ENCODE measurements at places on chromosomes 11 and 22.

DNA sequence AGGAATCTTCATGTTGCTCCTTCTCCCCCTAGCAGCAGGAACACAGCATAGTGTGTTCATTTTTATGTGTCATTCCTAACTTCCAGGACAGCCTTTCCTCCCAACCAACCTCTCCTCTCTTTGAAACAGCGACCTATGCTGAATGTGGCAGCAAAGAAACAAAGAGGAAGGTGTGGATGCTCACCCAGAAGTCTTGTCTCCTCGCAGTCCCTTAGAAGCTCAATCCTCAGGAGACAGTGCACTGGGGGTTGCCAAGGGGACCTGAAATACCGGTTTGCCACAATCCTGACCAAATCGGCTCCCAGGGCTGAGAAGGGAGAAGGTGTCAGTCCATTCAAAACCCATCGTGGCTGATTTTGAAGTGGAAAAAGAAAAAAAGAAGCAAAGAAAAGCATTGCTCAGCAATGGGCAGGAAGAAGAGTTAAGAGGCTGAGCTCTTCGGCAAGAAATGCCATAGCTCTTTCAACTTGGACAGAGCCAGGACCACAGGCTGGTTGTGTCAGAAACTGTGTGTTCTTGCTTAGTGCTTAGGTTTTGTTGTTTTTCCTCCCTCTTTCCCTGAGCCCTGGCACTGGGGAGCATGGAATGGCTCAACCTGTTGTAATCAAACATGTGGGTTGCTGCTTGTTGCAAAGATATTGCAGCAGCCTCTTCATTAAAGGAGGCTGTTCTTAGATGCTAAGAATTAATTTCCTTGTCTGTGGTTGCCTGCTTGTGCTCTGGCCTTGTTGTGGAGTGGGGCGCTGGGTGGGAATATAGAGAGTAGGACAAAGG, 30.4 kb upstream of the TENM4 start:
- no peak for DNase-seq

DNA sequence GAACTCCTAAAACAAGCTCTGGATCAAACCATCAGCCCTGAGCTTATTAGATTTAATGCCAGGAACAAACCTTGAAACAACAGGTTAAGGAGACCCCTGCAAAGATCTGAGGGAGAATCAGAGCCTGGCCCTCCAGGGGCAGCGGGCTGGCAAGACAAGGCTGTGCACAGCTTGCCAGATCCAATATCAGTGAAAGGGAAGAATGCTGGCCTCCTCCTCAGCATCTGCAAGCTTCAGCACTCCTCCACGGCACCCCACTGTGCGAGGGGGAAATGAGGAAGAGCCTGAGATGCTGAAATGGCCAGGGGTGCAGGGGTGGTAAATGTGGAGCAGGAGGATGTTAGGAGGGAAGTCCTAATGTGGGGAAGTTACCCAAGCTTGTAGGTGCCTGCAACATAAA, 167.0 kb downstream of the TENM4 start:
- no peak for DNase-seq

- DNase-seq = no peak
Observed at GRCh38 chr11:67420147-67420645, 4.7 kb downstream of the CARNS1 start.

GRCh38 chr11:12623869-12624268, 50.4 kb upstream of the TEAD1 start:
- DNase-seq = no peak

GRCh38 chr11:71206186-71206585, 46.2 kb downstream of the SHANK2 start:
- DNase-seq = no peak

- no peak for DNase-seq
Observed at GRCh38 chr22:22943521-22944267, 56.1 kb downstream of the IGLL5 start.

GRCh38 chr11:68890490-68891231, 13.0 kb downstream of the MRPL21 start:
- DNase-seq = no peak

- DNase-seq = no peak
Observed at GRCh38 chr11:3732671-3733436, 61.7 kb upstream of the CHRNA10 start.

DNA sequence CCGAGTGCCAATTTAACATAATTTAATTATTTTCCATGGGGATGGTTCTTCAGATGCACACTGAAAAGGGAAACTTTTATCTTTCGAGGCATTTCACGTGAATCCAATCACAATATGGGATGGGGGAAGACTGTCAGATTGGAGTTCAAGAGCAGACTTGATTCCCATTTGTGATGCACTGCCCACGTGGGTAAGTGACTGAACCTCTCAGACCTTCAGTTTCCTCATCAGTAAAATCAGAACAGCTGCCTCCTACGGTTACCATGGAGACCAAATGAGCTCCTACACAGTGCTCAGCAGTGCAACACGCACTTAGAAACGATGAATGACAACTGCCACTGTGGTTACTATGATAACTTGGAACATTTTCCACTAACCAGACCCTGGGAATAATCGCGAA, 21.7 kb downstream of the KIAA0930 start:
- DNase-seq = no peak

- no peak for DNase-seq
Observed at GRCh38 chr11:2088746-2089535, 50.2 kb downstream of the IGF2 start.

DNA sequence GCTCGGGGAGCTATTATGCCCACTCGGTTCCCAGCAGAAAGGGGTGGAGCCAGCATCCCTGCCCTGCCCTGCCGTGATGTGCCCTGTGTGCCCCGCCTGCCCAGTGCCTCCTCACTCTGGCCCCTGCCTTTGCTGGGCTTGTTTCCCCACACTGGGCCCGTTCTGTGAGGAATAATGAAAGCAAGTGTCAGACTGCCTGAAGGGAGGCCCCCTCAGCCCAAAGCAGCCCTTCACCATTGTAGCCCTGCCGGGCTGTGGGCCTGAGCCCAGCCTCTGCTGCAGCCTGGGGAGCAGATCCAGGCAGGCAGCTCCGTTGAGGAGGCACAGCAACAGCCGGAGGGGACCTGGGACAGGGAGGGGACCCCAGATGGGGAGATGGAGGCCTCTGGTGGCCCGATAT, 20.2 kb upstream of the NEFH start:
- no peak for DNase-seq

GRCh38 chr22:20807315-20807752, 33.4 kb downstream of the SERPIND1 start:
- no peak for DNase-seq

- no peak for DNase-seq
Observed at GRCh38 chr11:551596-551995, 8.9 kb downstream of the LMNTD2 start.
